ENCODE measurements at places on chromosomes 6 and 20.

DNA sequence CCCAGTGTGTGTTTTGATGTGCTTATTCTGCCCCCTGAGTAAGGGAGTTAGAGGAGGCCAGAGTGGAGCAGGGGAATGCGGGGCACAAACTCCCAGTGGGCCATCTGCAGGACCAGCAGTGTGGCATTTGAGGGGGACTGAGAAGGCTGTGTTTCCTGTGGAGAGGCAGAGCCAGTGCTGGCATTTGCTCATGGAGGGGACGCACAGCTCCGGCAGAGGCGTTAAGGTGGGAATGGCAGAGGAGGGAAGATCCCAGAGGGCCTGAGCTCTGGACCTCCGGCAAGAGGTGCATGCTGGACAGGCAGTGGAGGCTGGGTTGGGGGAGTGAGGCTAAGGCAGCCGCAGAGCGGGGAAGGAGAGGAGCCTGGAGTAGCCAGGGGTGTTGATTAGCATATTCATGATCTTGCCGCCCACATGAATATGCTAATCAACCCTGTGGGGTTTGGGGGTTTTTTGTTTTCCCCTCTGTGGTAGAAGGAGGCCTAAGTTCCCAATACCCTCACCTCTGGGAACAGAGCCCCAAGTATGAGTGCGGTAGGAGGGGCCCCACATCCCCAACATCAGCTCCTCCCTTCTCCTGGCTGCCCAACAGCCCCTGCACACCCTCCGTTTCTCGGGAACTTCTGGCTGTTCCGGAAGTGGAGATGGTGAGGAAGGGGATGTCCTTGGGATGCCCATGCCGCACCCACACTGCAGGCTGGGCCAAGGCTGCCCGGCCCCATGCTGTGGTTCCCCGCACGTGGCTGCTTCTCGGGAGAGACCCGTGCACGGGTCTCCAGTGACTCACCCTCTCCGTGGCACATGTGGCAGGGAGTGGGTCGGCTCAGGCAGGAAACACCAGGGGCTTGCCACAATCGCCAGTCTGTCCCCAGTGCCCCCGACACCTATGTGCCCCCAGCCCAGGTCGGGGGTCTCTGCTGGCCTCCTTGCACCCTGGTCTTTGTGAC, 33.8 kb downstream of the DLGAP4 start:
- no peak for DNase-seq

- no peak for DNase-seq
These were observed at the start of gene FAM162B for GRCh38 chr6:116764961-116765841. TSS of gene FAM162B (minus strand) at chr6:116765719. CDS start at chr6:116765576, 143 bp downstream.

GRCh38 chr20:57651881-57652605, 31.8 kb upstream of the ZBP1 start:
- DNase-seq: no peak

- DNase-seq: no peak
These were observed 28.6 kb upstream of the EZR start for GRCh38 chr6:158847786-158848185.

- no peak for DNase-seq
These were observed 145.4 kb downstream of the RPS12 start for GRCh38 chr6:132959639-132960326.

DNA sequence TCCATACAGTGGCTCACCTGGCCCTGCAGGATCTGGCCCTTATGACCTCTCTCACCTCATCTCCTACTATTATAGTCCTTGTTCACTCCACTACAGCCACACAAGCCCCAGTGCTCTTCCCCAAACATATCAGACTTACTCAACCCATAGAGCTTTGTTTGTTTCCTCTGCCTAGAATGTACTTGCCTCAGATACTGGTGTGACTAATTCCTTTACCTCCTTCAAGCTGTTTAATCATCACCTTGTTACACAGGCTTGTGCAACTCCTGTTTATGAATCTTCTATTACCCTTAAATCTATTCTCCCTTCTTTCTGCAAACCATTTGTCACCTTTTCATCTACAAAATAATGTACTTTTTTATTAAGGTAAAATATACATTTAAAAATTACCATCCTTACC, 3.2 kb downstream of the DEFB125 start:
- DNase-seq: no peak

GRCh38 chr20:57400231-57400701, 9.1 kb downstream of the RBM38 start:
- no peak for DNase-seq

DNA sequence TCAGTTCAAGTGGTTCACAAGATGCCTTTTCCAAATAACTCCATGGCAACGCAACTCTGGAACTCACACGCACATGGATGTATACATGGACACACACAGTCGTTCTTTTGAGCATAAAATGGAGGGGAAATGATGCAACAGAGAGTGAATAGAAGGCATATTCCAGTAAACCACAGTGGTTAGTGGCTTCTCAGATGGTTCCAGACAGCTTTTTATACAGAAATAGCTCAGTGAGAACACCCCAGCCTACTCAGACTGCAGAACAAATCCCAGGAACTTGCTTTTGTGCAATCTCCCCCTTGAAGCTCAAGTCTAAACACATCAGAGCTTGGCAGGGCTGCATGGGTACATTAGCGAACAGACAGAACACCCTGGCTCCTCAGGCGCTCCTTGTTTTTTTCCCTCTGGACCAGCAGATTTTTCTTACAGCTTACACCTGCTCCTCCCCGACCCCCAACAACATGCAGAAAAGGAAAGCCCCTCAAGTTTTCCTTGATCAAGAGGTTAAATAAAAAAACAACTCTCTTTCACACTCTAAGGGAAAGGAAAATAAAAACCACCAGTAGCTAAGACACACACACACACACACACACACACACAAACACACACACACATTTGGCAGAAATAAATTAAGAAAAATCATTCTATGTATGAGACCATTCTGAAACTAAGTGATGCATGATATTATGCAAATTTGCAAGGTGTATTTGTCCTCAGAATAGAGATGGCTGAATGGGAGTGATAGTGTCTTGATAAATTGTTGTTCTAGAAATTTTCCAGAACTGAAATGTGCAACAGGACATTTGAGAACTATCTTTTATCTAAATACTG, 51.2 kb upstream of the RANBP9 start:
- DNase-seq: peak; percentile 24
